ENCODE measurements at places on chromosomes 2 and 18.

DNA sequence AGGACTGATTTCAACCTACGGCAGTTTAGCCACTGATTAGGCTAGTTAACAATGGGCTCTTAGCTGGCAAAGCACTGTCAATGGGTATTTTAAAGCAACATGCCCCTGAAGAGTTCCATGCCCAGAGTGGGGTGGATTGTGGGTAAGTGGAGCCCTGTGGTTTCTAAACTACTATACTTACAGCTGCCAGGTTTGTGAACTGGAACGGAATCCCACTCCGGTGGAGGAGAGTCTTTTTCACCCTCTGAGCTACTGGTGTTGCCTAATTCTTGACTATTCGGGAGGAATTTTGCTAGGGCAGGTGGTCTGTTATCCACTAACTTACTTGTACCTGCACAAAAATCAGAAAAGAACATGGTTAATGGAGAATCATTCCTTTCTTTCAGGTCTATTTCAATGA lies 52.6 kb downstream of the ZAP70 start:
- no peak overlapping the region for H3K4me3 ChIP-seq
- no peaks in the 10 kb centered on the region for H3K36me3 ChIP-seq
- H3K4me1 ChIP-seq, result no peaks in the 10 kb centered on the region
- H3K27ac ChIP-seq, result no peak overlapping the region

- H3K27me3 ChIP-seq, result no peaks in the 10 kb centered on the region
- H3K4me3 ChIP-seq, result no peak overlapping the region
- H3K4me1 ChIP-seq, result no peaks in the 10 kb centered on the region
- H3K27ac ChIP-seq, result no peak overlapping the region
- no peak for DNase-seq
- H3K36me3 ChIP-seq, result no peaks in the 10 kb centered on the region
Measured at GRCh38 chr2:222950638-222951285, 89.9 kb downstream of the ACSL3 start.

- no peak overlapping the region for H3K4me3 ChIP-seq
- H3K4me1 ChIP-seq, result no peaks in the 10 kb centered on the region
- no peak overlapping the region for H3K27ac ChIP-seq
- H3K36me3 ChIP-seq, result no peaks in the 10 kb centered on the region
- no peaks in the 10 kb centered on the region for H3K27me3 ChIP-seq
Measured at GRCh38 chr2:44753552-44754285, 187.8 kb upstream of the SIX3 start.

DNA sequence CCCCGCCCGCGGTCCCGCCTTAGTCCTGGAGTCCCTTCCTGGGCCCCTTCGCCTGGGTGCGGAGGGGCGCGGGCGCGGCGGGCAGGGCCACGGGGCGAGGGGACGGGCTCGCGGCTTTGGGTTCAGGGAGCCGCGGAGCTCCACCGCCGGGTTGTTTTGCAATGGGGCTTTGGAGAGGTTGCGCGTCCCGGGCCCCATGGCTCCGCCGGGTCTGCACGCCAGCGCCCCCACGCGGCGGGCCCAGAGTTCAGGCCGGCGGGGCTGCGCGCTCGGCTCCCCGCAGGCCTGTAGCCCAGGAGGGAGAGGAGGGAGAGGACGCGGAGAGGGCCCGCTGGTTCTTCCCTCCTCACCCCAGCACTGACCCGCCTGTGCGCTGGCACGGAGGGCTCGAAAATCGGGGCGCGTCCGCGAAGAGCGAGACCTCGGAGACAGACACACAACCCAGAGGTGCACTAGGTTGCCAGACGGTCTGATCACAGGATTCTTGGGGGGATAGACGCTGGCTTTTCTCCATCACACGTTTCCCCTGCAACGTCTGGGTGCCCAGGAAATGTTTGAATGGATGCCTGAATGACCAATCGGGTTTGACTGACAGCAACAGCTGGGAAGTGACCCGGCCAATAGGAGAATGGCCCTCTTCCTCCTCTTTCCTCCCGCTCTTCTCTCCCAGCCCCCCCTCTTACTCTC lies 4.9 kb upstream of the SIX2 start:
- H3K27me3 ChIP-seq, result peaks cover 84% of the 10 kb centered on the region
- no peaks in the 10 kb centered on the region for H3K36me3 ChIP-seq
- H3K4me1 ChIP-seq, result peaks cover 30% of the 10 kb centered on the region
- peak overlapping the region; percentile 23 for H3K4me3 ChIP-seq
- DNase-seq, result no peak

DNA sequence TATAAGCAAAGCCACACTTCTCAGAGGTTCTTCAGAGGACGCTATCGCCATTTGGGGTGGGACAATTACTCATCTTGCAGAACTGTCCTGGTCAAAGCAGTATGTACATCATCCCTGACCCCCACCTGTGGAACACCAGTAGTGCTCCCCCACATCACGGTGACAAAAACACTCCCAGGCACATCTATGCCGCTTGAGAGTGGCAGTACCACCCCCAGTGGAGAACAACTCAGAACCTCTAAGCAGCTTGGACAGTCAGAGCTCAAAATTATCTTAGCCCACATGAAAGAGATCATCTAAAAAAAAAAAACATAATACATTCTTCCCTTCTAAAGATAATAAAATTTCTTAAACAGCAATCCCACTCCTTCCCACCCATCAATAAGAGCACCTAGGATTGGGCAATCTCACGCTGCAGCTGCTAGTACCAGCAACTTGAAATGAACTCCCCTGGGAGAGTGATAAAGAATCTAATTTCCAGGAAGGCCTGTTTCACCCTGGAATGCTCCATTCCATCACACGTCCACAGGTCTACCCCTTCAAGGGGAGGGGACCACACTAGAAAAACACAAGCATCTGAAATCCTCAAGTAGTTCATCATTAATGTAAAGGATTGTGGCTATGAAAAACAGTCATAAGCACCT lies 31.7 kb downstream of the LRP2 start:
- H3K4me1 ChIP-seq, result no peaks in the 10 kb centered on the region
- DNase-seq, result no peak
- no peaks in the 10 kb centered on the region for H3K36me3 ChIP-seq
- H3K27ac ChIP-seq, result no peak overlapping the region
